ENCODE measurements at places on chromosomes 11 and 22.

DNA sequence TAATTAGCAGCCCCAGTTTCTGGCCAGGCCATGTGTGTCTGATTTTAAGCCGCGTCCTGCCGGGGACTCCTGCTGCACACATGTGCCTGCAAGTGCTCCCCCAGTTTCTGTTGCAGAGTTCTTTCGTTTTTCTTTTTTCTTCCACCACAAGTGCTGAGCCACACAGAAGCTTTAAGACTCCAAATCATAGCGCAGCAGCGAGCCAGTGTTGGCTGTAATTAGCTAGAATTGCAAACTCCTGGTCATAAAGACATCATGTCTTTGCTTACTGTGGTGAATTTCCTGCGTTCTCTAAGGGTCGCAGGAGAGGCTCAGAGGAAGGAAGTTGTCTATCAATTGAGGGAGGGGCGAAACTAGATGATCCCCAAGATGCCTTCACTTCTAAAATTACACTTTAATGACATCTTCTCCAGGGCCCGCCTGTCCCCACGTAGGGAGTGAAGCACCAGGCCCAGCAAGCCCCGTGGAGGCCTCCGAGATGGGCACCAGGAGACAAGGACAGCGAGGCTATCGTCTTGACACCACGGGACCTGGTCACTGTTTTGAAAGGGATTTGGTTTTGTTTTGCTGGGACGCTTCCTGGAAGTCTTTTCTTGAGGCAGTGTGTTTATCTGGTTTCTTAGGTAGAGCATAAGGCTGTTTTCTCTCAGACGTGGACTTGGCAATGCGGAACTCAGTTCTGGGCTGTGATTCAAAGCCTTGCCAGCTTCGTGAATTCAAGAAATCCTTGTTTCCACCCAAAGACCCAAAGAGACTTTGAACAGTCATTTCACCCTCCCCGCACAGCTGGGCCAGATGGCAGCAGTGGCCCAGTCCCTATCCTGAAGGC lies 71.8 kb downstream of the UBASH3B start:
- no peak for DNase-seq

GRCh38 chr11:11871991-11872401 lies 30.2 kb downstream of the USP47 start:
- no peak for DNase-seq

DNA sequence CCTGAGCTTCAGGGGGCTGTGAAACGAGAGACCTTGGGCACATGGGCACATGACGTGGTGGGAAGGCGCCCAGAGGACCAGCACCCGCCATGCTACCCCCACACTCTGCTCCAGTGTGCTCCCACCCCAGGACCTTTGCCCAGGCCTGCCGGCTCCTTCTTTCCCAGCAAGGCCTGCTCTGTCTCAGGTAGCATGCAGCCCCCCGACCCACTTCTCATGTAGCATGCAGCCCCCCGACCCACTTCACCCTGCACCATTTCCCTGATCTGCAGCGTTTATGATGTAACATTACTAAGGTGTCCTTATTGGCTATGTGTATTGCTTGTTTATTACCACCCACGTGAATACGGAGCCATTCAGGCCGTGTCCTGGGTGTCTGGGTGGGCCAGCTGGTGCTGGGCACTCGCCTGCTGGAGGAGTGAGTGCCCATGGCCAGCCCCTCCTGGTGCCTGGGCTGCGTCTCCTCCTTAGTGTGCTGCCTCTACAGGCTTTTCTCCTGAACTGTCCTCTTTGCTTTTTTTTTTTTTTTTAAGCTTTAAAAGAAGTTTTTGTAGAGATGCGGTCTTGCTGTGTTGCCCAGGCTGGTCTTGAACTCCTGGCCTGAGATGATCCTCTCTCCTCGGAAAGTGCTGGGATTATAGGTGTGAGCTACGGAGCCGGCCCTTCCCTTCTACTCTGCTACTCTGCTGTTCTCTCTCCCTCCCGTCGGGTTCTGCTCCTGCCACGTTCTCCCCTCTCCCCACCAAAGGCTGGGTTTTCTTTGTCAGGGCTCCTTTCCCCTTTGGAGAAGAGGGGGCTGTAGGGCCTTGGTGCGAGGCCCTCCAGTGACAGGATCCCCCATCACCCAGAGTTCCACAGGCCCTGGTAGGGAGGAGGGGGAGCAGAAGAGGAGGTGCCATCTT lies 29.4 kb downstream of the LRP5 start:
- no peak for DNase-seq

DNA sequence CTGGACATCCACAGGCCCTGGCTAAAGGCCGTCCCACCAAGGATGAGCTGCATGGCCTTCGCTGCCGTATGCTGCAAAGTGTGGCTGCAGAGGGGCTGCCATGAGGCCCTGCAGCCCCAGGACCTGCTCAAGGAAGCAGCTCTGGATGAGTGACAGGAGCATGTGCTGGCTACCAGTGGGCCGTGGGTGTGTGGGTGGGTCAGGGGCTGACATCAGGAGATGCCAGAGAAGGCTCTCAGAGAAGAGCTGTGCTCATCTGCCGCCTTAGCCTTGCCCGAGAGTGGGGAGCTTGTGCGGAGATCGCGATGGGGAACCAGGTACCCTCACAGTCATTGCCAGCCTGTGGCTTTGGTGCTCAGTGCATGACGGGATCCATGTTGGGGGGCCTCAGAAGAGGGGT lies 41.3 kb downstream of the SCUBE1 start:
- DNase-seq = no peak

DNA sequence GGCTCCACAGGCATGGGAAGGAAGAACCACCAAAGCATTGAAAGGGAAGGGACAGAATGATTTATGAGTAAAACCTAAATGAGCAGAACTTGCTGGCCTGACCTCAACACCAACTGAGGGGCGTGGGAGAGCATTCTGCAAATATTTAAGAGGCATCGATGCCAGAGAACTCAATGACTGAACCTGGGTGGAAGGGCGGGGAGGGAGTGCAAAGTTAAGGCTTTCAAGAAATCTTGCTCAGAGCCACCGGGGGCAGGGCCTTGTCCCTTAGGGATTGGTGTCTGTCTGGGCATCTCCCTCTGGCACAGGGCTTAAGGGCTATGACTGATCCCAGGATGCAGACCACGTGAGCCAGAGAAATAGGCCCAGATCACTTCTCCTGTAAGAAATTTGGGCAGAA lies 137.1 kb downstream of the ADAMTS15 start:
- no peak for DNase-seq

- no peak for DNase-seq
Measured at GRCh38 chr11:112162761-112163546, 940 bp downstream of the IL18 start.

DNA sequence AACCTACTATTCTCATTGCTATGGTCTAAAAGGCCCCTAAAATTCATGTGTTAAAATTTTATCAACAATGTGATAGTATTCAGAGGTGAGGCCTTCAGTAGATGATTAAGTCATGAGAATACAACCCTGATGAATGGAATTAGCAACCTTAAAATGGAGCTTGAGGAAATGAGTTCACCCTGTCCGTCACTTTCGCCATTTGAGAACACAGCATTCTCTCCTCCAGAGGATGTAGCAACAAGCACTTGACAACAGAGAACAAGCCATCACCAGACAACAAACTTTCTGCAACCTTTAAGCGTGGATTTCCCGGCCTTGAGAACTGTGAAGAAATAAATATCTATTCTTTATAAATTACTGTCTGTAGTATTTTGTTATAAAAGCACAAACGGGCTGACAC lies 197.0 kb downstream of the SBF2 start:
- no peak for DNase-seq
